ENCODE measurements at places on chromosomes 11 and 22. TPM values are rescaled to one million over a fixed set of nuclear protein-coding genes. Genes with fewer than 3 reads are reported as not detected.

GRCh38 chr11:46361283-46362155, 14.3 kb downstream of the DGKZ start:
- peak; percentile 52 for DNase-seq
- H3K4me1 ChIP-seq, result peaks cover 35% of the 10 kb centered on the region
- H3K27me3 ChIP-seq, result no peaks in the 10 kb centered on the region
- peak overlapping the region; percentile 87 for H3K27ac ChIP-seq
- peaks cover 3% of the 10 kb centered on the region for H3K36me3 ChIP-seq

DNA sequence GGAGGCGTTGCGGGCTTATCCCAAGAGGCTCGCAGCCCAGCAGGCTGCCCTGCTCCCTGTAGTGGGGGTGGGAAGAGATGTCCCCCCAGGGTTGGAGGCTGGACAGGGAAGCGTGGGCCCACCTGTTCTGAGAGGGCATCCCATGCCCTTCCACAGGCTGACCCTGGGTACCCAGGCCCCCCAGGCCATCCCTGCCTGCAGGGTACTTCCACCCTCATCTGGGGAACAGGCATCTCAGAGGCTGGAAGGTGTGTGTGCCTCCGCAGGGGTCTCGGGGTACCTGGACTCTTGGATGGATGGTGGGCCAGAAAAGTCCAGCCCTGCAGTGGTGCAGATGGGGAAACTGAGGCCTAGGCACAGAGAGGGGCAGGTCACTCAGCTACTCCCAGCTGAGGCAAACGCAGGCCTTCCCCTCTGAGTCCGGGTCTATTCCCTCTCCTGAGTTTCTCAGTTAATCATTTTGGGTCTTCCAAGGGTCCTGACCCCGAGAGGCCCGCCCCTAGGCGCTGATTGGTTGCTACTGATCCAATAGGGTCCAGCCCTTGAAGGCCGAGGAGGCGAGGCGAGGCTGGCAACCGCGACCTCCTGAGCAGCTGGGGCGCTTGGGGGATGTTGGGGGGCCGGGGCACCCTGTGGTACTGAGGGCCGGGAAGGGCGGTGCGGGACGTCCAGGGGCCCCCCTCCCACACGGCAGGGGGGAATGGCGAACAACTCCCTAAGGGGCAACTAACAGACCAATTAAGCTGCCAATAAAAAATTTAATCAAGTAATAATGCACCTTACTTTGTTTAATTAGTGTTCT, 23.8 kb downstream of the FLRT1 start:
- DNase-seq, result no peak
- no peak overlapping the region for H3K4me3 ChIP-seq
- peaks cover 5% of the 10 kb centered on the region for H3K4me1 ChIP-seq
- H3K27ac ChIP-seq, result no peak overlapping the region

DNA sequence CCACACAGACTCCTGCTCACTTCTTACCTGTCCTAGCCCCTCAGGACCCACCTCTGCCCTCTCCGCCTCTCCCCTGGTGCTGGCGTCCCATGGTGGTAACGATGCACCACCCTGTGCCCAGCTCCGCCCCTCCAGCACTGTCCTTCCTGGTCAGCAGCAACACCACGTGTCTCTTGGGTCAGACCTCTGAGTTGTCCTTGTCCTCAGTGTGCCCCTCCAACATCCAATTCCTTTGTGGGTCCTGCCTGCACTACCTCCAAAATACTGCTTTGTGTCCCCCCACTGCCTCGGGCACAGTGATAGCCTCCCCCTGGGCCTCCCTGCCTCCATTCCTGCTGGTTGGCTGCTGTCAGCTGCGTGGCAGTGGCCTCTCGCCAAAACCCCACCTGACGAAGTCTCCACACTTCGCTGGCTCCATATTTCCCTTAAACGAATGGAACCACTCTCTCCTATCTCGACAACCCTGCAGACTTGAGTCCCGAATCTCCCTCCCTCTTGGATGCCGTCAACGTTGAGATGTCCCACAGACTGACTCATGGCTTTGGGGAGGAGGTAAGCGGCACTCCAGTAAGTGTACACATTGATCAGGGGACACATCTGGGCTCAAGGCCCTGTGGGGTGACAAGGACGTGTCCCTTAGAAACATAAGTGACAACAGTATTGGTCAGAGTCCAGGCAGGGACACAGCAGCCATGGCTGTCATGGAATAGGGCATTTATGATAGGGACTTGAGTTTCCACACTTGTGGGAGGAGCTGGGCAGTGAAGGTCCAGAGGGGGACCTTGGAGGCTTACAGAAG, 42.8 kb downstream of the SHISAL1 start:
- H3K4me3 ChIP-seq, result no peak overlapping the region
- H3K4me1 ChIP-seq, result no peaks in the 10 kb centered on the region
- H3K36me3 ChIP-seq, result no peaks in the 10 kb centered on the region
- DNase-seq, result no peak
- H3K27me3 ChIP-seq, result peaks cover 3% of the 10 kb centered on the region
- H3K27ac ChIP-seq, result no peak overlapping the region

- DNase-seq, result no peak
Measured at GRCh38 chr11:110134110-110134509, 40.9 kb downstream of the ZC3H12C start.

DNA sequence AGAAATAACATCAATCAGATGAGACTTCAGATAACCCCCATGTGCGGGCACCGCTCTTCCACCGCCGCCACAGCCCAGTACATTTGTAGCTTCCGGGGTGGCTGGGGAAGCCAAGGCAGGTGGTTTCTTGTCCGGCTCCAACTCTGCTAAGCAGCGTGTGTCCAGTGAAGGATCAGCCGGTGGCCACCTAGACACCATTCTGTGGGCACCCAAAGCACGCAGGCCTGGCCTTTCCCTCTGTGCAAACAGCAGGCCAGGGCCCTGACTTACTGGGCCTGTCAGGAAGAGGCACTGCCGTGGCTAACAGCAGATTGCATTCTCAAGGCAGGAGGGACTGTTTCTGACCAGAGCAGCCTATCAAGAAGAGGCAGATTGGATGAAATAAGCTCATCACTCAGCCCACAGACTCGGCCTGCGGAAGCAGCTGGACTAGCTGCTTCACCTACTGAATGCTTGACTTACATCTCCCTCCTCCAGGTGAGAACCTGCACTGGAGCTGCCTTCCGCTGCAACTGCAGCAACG, 74.8 kb downstream of the ETS1 start:
- DNase-seq, result peak; percentile 40
- H3K27ac ChIP-seq, result peak overlapping the region; percentile 98
- peaks cover 100% of the 10 kb centered on the region for H3K4me1 ChIP-seq
- peaks cover 89% of the 10 kb centered on the region for H3K36me3 ChIP-seq

DNA sequence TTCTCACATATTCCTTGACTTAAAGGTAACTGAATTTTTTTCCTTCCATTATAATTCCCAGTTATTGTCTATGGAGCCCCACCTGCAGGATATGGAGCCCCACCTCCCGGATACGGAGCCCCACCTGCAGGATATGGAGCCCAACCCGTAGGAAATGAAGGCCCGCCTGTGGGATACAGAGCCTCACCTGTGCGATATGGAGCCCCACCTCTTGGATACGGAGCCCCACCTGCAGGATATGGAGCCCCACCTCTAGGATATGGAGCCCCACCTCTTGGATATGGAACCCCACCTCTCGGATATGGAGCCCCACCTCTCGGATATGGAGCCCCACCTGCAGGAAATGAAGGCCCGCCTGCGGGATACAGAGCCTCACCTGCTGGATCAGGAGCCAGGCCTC, 28.1 kb downstream of the WBP2NL start:
- no peak for DNase-seq
- H3K36me3 ChIP-seq, result peaks cover 8% of the 10 kb centered on the region
- no peaks in the 10 kb centered on the region for H3K27me3 ChIP-seq
- no peak overlapping the region for H3K27ac ChIP-seq
- no peak overlapping the region for H3K4me3 ChIP-seq

- H3K4me3 ChIP-seq, result peak within 1 kb of the TSS; percentile 27
- no peak for DNase-seq
- H3K27ac ChIP-seq, result no peak within 1 kb of the TSS
- H3K4me1 ChIP-seq, result peaks cover 5% of the 10 kb centered on the region
- H3K27me3 ChIP-seq, result peaks cover 32% of the 10 kb centered on the region
Measured at GRCh38 chr11:93330446-93330984, at the start of gene DEUP1. Gene DEUP1, plus strand, starts transcription at chr11:93330742. Its CDS starts 1,518 bp downstream, at chr11:93332260.

- no peak for DNase-seq
- peak overlapping the region; percentile 69 for H3K27ac ChIP-seq
- H3K36me3 ChIP-seq, result peaks cover 29% of the 10 kb centered on the region
- H3K27me3 ChIP-seq, result no peaks in the 10 kb centered on the region
Measured at GRCh38 chr22:40401981-40402406, 31.6 kb downstream of the SGSM3 start.

DNA sequence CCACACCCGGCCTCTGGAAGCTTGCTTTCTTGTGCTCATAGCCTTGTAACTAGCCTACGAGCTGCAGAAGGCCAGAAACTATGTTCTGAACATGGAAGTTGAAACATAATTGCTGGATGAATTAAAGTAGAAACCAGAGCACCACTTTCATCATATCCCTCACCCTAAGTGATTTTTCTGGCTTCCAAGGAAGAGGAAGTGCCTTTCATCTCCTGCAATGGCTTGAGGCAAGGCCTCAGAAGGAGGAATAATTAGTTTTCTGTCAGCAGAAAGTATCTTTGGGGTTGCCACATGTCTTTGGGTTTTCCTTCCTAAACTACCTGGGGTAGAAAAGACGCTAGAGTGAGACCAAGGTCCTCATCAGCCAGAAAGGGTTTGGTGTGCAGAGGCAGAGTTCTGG, 14.5 kb downstream of the RPL27A start:
- DNase-seq, result no peak
- H3K36me3 ChIP-seq, result peaks cover 22% of the 10 kb centered on the region

- H3K27me3 ChIP-seq, result no peaks in the 10 kb centered on the region
- no peaks in the 10 kb centered on the region for H3K4me1 ChIP-seq
- H3K4me3 ChIP-seq, result no peak overlapping the region
- H3K36me3 ChIP-seq, result no peaks in the 10 kb centered on the region
- DNase-seq, result no peak
Measured at GRCh38 chr22:47657224-47657623, 894.8 kb downstream of the TBC1D22A start.

- H3K27me3 ChIP-seq, result no peaks in the 10 kb centered on the region
- H3K36me3 ChIP-seq, result peaks cover 27% of the 10 kb centered on the region
- peaks cover 34% of the 10 kb centered on the region for H3K4me1 ChIP-seq
- peak overlapping the region; percentile 94 for H3K4me3 ChIP-seq
Measured at GRCh38 chr11:64318766-64319761, 1.1 kb downstream of the PRDX5 start.

GRCh38 chr11:64120951-64121569, 44.9 kb downstream of the MACROD1 start:
- no peak for DNase-seq
- H3K4me3 ChIP-seq, result no peak overlapping the region
- no peaks in the 10 kb centered on the region for H3K4me1 ChIP-seq
- no peak overlapping the region for H3K27ac ChIP-seq
- no peaks in the 10 kb centered on the region for H3K27me3 ChIP-seq
- H3K36me3 ChIP-seq, result no peaks in the 10 kb centered on the region

GRCh38 chr11:71433648-71434450, 14.3 kb downstream of the DHCR7 start:
- H3K36me3 ChIP-seq, result peaks cover 15% of the 10 kb centered on the region
- H3K27ac ChIP-seq, result peak overlapping the region; percentile 23
- no peak overlapping the region for H3K4me3 ChIP-seq
- no peaks in the 10 kb centered on the region for H3K4me1 ChIP-seq
- no peaks in the 10 kb centered on the region for H3K27me3 ChIP-seq

- DNase-seq, result peak; percentile 62
- no peaks in the 10 kb centered on the region for H3K27me3 ChIP-seq
- no peak overlapping the region for H3K4me3 ChIP-seq
- H3K27ac ChIP-seq, result peak overlapping the region; percentile 62
Measured at GRCh38 chr22:26679003-26679629, 21.7 kb downstream of the MIAT start.

DNA sequence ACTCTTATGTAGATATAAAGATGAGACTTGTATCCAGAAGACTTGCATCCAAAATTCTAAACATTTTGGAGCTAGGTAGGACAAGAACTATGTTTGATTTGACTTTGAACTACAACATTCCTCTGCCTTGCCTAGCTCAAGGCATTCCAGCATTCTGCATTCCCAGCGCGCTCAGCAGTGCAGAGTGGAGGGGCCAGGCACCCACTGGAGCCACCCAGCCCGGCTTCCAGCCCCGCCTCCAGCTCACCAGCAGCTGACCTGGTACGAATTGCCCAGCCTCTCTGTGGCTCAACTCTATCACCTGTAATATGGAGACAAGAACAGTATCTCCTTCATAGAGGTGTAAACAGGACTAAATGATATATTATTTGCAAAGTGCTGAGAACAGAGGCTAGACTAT, 28.8 kb downstream of the PRDM10 start:
- H3K27ac ChIP-seq, result no peak overlapping the region
- no peaks in the 10 kb centered on the region for H3K27me3 ChIP-seq
- no peaks in the 10 kb centered on the region for H3K4me1 ChIP-seq
- DNase-seq, result no peak

DNA sequence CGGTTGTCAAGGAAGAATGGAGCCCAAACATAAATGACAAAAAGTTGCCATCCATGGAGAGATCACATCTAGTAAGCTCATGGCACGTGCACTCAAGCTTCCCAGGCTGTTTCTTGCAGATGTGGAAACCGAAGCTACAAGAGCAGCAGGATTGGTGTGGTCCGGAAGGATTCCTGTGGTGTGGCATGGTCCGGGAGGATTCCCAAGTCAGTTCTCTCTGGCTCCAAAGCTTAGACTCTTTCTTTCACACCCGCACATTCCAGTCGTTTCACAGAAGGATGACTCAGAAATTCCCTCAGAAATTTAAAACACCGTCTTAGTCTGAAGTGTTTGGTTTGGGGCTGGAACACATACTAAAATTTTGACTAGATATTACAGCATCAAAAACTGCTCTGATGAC, 78.0 kb upstream of the DRD2 start:
- no peaks in the 10 kb centered on the region for H3K36me3 ChIP-seq
- no peak for DNase-seq

The LRRN4CL gene
- total RNA-seq, result 0.17 TPM

The OR8A1 gene
- not detected for total RNA-seq

The MMP12 gene
- not detected for total RNA-seq

The ASPHD2 gene
- 23.5 TPM for total RNA-seq

The DCHS1 gene
- total RNA-seq, result 0.24 TPM

The MPZL3 gene
- total RNA-seq, result 69.3 TPM

The ARL14EP gene
- total RNA-seq, result 47.6 TPM

All from activated T-helper 1 cell treated with anti-CD3 and anti-CD28 coated beads, Interleukin-12 subunit alpha, Interleukin-12 subunit beta, Interleukin-2, Interleukin-4 antibody, amounts not matched to agents 30 ng/mL and 10 ng/mL and 1 ng/mL, durations not matched to agents 14 hours and 24 hours and 36 hours (primary cell).